ENCODE measurements at places on chromosomes 13 and 19. TPM values are rescaled to one million over a fixed set of nuclear protein-coding genes. Genes with fewer than 3 reads are reported as not detected.

GRCh38 chr19:42335971-42336370 is 10.5 kb downstream of the MEGF8 start:
- DNase-seq: no peak

GRCh38 chr19:55703790-55704215 is 28.8 kb downstream of the EPN1 start:
- no peak for DNase-seq

- DNase-seq: no peak
Observed at GRCh38 chr19:50266041-50266440, 62.6 kb downstream of the MYH14 start.

DNA sequence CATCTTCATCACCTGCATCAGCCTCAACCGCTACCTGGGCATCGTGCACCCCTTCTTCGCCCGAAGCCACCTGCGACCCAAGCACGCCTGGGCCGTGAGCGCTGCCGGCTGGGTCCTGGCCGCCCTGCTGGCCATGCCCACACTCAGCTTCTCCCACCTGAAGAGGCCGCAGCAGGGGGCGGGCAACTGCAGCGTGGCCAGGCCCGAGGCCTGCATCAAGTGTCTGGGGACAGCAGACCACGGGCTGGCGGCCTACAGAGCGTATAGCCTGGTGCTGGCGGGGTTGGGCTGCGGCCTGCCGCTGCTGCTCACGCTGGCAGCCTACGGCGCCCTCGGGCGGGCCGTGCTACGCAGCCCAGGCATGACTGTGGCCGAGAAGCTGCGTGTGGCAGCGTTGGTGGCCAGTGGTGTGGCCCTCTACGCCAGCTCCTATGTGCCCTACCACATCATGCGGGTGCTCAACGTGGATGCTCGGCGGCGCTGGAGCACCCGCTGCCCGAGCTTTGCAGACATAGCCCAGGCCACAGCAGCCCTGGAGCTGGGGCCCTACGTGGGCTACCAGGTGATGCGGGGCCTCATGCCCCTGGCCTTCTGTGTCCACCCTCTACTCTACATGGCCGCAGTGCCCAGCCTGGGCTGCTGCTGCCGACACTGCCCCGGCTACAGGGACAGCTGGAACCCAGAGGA is 2.6 kb downstream of the P2RY11 start:
- no peak for DNase-seq

GRCh38 chr13:33637978-33638743 is 179.8 kb upstream of the RFC3 start:
- DNase-seq: no peak

- no peak for DNase-seq
Observed at GRCh38 chr13:67221630-67222226, 8.4 kb downstream of the PCDH9 start.

Gene ZNF880
- total RNA-seq: 93.4 TPM

DNA sequence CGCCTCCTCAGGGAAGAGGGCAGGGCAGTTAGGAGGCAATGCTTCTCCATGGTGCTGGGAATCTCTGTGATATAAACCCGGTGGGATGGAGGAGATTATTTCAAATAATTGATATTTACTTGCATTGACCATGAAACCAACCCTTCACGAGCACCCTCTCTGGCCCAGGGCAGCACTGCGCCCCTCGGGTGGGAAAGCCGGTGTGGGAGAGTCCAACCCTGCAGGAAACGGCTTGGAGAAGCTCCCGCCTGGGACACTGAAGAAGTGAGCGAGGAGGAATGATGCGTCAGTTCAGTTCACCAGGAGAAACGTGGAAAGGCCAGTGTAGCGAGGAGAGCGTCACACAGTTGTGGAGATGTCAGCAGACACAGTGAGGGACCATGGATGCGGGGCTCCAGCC is 99.9 kb downstream of the COL4A2 start:
- DNase-seq: no peak

Gene KCNRG
- total RNA-seq: 20.7 TPM

Gene IQCN
- 0.47 TPM for total RNA-seq

Gene LAIR2
- not detected for total RNA-seq

Data from occipital lobe (tissue), 3 donors.